ENCODE measurements at places on chromosomes 7 and 10.

GRCh38 chr7:132475037-132475668 is 101.1 kb downstream of the PLXNA4 start:
- no peak for DNase-seq

GRCh38 chr10:27743877-27744801 is 1.5 kb downstream of the MKX start:
- no peak for DNase-seq

DNA sequence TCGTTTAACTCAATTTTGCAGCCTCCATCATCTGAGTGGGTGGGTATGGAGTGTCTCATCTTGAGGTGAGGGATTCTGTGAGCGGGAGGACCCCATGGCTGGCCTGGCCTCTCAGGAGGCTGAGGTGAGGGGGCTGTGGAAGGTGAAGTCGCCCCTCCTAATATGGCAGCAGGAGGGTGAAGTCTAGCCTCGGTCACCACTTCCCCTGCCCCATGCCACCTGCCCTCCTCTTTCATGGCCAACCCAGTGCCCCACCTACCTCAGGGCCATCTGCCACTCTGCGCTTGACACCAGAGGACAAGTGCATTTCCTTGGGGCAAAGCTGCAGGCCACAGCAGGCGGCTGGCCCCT is 8.7 kb downstream of the RASGEF1A start:
- no peak for DNase-seq

- DNase-seq = no peak
Measured at GRCh38 chr7:140010194-140010895, 52.4 kb downstream of the PARP12 start.

DNA sequence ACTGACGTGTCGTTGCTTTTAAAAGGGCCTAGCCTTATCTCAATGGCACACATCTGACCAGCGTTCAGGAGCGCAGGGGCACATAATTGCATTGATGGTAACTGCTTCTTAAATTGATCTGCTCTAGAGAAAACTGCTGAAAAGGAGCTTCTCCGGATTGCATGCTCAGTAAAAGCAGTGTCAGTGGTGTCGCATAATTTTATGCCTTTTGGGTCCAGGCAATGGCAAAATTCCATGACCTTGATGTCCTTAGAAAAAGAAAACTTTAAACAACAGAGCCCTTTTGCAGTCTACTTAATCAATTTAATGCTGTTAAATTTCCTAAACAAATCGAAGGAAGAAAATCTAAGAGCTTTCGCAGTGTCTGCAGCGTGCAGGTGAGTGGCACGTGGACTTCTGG is 75.7 kb downstream of the PTPRE start:
- no peak for DNase-seq

GRCh38 chr10:132187430-132188138 is 836 bp downstream of the DPYSL4 start:
- no peak for DNase-seq

- DNase-seq = no peak
Measured at GRCh38 chr10:21813946-21814345, 189.6 kb downstream of the DNAJC1 start.

- no peak for DNase-seq
Measured at GRCh38 chr7:137774793-137775201, 72.0 kb downstream of the DGKI start.

DNA sequence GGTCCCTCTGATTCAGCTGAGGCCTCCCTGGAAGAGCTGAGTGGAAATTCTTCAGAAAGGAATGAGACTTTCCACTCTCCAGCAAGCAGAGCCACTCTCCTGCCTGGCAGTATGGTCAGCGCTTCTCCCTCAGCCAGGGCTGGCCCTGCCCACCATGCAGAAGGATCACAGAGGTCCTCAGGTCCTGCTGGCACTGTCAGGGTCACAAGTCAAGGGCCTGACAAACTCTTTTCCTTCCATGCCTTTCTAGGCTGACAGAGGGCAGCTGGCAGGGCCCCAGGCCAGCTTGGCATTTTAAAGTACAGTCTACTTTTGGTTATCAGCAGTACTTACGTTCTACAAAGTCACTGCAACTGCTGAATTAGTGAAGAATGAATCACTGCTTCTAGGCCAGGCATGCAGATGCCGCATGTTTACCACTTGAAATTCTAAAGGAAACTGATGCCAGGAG is 119.3 kb upstream of the FRMD4A start:
- DNase-seq = no peak

DNA sequence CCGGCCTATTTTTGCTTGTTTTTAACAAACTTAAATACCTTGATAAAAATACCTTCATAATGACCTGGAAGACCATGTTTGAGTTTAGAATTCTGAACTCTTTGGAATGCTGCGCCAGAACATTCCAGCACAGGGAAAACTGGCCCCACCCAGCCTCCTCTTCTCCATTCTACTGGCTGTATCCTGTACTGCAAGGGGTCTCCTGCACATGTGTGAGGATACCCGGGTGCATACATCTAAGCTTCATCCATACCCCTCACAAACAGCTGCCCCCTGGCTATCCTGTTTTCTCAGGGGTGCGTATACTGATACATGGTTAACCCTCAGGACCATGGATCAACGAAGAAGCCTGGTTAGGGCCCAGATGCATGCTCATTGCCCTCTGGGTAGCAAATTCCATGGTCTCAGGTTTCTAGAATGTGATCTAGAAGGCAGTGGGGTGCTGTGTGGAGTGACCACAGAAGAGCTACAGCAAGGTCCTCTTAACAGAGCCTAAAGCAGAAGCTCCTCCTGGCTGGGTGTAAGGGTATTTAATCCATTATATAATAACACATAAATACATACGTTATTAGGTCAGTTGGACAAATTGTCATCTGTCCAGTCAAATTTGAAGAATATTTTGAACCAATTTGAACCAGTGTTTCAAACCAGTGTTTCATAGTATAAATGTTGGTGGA is 26.1 kb downstream of the HACD1 start:
- DNase-seq = no peak

DNA sequence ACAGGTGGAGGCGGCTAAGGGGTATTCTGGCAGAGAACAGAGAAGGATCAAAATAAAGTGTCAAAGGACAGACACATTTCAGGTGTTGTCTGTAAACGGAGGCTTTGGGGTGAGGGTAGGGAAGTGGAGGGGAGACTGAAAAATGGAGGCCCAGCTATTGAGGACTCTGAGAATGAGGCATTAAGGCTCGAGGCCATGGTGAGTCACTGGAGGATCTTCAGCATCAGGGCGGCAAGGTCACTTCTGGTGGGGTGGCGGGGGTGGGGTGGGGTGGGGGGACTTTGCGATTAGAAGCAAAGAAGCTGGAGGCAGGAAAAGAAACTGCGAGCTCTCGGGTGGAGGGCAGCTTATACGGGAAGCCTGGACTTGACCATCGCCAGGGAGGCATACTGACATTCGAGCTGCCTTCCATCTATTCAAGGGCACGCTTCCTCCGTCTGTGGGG is 58.4 kb upstream of the PCGF5 start:
- DNase-seq = no peak

GRCh38 chr7:155299535-155300202 is 2.0 kb downstream of the INSIG1 start:
- no peak for DNase-seq

- DNase-seq = no peak
Measured at GRCh38 chr10:33192190-33192589, 142.3 kb downstream of the NRP1 start.

DNA sequence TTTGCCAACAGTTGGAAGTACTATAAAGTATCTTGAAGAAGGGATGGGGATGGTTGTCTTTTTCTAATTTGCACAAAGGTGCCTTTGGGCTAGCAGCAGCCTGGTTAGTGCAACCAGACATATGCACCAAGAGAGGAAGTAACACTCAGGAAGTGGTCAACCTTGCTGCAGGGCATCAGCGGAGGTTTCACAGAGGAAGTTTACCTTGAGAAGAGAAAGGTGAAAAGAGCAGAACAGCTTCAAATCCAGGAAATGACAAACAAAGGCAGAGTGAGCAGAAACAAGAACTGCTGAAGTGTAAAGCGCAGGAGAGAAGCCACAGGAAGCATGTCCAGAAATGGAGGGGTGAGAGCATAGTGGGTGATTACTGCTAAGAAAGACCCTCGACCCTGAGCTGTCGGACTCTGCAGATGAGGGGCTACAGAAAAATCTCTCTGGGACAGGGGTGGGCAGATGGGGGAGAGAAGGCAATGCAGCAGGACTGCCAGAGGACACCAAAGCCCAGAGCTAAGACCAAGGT is 66.9 kb downstream of the STK17A start:
- DNase-seq = no peak

DNA sequence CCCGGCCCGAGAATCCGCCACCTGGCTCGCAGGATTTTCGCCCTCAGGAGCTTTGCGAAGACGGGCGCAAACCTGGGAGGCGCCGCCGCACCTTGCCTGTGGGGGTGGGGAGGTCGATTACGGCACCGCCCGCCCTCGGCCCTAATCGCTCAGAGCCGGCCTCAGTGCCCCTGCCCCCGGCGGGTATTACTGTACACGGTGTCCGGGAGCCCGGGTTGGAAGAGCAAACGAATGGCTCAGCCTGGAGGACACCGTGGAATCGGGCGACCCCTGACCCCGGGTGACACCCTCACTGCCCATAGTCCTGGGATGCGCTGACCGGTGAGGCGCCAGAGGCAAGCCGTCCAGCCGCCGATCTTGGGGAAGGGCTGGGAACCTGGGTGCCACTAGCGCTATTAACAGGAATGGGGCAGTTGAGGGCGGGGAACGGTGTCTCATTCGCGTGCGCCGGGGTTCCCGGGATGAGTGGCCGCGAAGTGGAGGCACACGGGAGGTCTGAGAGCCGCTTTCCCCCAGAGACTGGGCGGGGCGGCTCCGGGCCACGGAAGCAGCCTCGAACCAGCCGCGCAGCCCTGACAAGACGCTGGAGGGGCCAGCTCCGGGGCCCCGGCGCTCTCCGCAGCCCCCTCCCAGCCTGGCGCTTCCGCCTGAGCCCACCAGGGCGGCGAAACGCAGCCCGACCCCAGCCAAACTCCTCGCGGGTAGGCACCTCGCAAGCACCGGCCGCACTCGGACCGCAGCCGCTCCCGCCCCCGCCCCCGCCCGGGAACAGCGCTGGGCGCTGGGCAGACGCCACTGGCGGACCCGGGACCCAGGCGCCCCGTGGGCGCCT is 167.5 kb downstream of the NRF1 start:
- DNase-seq = no peak

DNA sequence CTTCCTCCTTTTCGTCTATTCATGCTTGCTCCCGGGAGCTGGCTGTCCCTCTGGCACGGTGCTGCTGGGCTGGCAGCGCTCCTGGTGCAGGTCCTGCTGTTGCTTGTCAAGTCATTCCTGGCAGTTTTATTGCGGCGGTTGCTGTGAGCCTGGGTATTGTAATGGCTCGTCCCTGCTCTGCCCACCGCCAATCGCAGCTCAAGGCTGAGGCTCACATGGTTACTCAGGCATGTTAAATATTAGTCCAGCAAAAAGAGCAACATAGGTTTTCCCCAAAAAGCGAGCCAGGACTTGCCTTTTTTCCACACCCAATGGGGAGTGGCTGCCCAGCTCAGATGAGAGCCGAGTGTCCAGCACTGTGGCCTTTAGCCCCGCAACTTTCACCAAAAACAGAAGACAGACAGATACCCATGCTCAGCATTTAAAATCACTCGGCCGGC is 492.9 kb upstream of the FOXK1 start:
- DNase-seq = no peak

- DNase-seq = no peak
Measured at GRCh38 chr7:81626008-81626407, 143.8 kb downstream of the HGF start.

GRCh38 chr10:34954142-34954541 is 136.0 kb downstream of the CUL2 start:
- no peak for DNase-seq

DNA sequence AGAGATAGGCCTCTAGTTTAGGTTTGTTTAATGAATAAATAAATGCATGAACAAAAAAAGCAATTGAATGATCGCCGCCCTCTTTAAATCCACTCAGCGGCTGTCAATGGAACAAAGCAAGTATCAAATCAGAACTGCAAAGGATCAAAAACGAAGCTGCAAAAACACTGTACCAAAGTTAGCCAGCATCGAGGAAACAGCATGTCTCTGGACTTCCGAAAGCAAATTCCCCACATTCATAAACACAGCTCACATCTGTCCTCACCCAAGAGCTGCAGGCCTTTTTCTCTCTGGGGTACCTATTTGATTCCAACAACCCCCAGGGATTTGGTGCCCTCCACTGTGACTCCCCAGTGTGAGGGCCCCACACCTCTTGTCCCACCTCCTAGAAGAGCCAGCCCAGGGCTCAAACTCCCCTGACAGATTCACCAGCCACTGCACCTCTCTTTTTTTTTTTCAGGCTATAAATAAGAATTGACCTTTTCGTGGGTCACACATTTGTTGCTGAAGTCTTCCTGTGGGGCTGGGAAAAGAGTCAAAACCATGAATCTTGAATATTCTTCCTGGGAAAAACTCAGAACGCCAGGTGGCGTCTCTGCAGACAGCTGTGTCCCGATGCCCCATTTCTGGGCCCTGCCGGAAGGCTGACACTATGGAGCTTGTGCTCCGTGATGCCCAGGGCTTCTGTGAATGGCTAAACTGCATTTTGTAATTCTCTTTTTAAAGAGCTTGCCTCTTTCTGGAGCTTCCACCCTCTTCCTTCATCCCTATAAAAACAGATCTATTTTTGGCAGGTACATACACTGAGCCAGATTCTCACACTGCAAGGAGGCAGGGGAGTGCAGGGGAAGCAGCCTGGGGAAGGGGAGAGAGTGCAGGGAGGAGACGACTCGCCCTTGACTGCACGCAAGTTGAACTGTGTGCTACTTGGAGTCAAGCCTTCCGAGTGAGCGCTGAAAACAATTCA is 51.7 kb downstream of the HSPA12A start:
- DNase-seq = no peak

Data from stimulated activated CD8-positive, alpha-beta memory T cell treated with anti-CD3 and anti-CD28 coated beads, Interleukin-4, amount 100 ng/mL, for 4 hours (primary cell).